ENCODE measurements at places on chromosomes 5 and 9.

DNA sequence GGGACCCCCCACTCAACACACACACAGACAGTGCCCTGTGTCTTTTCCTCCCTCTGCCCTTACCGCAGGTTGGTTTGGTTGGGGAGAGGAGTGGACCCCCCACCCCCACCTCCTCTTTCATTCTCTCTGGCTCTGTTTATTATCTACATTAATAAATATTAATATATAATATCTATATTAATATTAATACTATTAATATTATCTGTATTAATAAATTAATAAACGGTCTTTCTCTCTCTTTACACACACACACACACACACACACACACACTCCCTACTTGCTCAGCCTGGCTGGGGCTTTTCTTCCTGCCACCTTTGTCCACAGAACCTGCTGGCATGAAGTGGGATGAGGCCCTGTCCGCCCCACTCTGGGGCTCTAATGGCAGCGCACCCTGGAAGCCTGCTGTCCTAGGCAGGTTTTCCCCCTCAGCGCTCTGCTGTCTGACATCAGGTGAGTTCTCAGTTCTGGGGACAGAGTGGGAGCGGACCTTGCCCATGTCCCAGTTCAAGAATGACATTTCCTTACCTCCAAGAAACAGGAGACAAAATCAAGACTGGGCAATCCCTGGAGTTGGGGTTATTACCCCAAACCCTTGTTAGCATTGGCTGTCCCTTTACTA is 10.5 kb upstream of the SMIM32 start:
- DNase-seq: no peak

GRCh38 chr5:98463676-98464075 is 309.8 kb upstream of the RGMB start:
- no peak for DNase-seq

DNA sequence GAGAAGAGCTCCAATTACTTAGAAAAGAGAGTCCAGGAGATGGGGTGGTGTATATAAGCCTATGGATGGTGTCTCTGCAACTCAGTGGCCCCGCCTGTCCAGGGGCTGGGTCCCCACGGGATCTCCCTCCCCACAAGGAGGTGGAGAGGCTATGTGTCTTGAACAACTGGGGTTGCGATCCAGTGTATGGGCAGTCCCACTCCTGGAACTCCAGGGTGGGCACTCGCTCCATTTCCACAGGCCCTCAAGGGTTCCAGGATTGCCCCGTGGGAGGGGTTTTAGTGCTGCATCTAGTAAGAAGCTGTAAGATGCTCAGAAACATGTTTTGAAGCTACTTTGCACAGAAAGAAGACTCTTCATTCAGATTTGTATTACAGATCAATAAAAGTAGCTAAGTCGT is 558 bp upstream of the SMAD5 start:
- peak; percentile 20 for DNase-seq

DNA sequence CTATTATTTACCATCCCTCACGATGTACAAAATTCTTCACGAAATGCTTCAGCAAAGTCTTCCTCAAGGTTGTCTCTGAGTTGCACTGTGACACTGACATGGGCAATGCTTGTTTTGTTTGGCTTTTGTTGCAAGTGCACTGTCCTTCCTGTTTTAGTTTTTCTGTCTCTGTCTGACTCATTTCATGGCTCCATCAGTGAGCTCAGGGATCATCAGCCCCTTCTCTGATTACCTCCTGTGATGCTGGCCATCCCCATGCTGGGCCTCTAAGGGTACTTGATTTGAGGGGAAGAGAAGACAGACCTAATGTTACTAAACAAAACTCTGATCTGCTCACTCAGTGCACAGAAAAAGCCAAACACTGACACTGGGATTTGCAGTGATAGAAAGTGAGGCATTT is 37.6 kb upstream of the STX17 start:
- DNase-seq: no peak

DNA sequence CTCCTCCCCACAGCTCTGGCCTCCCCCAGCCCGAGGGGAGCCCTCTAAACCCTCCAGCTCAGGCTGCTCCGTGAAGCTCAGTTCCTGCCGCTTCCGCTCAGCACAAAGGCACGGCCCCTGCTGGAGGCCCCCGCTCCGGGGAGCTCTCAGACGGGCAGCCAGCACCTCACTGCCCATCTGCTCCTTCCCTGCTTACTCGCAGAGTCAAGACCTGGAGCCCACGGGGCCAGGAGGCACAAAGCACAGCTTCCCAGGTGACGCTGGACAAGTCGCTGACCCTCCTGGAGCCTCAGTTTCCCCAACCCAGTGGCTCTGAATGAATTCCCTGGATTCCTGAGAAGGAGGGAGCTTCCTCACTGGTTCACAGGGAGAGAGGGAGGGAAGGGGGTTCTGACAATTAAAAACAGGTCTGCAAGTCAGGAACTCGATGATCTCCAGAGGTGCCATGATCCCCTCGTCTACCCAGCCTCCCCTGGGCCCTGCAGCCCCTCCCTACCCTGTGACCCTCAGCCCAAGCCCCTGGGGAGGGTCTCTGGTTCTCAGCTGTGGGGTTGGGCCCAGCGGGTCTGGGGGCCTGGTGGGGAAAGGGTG is 36.2 kb downstream of the VAV2 start:
- DNase-seq: no peak

- no peak for DNase-seq
These were observed 315.3 kb upstream of the MSX2 start for GRCh38 chr5:174409070-174409469.

- no peak for DNase-seq
These were observed 13.5 kb downstream of the EFCAB9 start for GRCh38 chr5:172207511-172207910.

DNA sequence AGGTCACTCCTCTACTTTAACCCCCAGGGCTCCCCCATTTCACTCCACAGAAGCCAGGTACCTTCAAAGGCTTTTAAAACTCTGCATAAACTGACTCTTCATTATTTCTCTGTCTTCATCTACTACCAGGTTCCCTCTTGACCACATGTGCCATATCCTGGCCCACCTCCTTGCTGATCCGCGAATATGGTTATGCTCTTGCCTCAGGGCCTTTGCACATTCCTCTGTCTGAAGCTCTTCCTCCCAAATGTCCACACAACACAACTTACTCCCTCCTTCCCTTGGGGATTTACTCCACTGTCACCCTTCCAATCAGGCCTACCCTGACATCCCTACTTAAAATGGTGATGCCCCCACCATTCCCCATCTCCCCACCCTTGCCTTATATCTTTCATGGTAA is 134.6 kb upstream of the ANKRD55 start:
- no peak for DNase-seq

GRCh38 chr5:133265257-133265656 is 213.4 kb downstream of the HSPA4 start:
- DNase-seq: no peak

GRCh38 chr5:107558823-107559375 is 111.8 kb downstream of the EFNA5 start:
- DNase-seq: no peak

GRCh38 chr5:147055850-147056566 is 177.5 kb upstream of the PPP2R2B start:
- no peak for DNase-seq
